ENCODE measurements at places on chromosomes 1 and 21.

DNA sequence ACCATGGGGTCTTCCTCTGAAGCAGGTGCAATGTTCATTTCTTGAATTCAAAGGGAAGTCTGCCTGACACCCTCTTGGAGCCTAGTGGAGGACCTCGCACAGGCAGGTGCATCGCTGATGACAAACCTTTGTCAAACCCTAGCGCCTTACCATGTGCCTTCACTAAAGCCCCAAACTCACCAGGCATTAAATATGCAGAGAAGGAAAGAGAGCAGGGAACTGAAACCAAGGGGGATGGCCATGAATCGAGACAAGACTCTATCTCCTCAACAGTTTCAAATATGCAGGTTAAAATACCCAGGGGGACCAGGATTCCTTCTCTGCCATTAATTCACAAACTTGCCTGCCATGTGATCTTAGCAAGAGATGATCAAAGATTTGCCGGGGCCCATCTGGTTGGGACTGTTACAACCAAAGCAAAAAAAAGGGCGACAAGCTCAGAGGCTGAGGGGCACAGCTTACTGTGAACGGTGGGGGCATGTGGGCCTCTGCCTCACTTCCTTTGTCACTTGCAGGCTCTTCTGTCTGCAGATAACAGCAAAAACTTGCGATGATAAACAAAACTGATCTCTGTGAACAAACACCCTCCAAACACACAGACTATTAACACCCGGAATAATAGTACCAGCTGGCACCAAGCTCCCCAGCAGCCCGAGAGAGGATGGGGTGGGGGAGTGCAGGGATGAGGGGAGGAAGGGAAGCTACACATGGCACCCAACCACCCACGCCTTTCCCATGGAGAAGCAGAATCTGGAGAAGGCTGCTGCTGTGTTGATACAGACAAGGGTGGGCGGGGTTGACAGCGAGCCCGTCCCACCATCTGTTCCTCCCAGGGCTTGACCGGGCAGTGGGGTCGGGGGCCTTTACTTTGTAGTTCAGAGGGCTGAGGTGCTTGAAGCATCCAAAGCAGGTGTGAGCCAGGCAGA lies 33.9 kb downstream of the TMEM63A start:
- DNase-seq = no peak

- DNase-seq = no peak
These were observed 75.6 kb downstream of the MTR start for GRCh38 chr1:236870721-236871120.

GRCh38 chr1:28199328-28200233 lies 23.1 kb upstream of the PTAFR start:
- DNase-seq = no peak

DNA sequence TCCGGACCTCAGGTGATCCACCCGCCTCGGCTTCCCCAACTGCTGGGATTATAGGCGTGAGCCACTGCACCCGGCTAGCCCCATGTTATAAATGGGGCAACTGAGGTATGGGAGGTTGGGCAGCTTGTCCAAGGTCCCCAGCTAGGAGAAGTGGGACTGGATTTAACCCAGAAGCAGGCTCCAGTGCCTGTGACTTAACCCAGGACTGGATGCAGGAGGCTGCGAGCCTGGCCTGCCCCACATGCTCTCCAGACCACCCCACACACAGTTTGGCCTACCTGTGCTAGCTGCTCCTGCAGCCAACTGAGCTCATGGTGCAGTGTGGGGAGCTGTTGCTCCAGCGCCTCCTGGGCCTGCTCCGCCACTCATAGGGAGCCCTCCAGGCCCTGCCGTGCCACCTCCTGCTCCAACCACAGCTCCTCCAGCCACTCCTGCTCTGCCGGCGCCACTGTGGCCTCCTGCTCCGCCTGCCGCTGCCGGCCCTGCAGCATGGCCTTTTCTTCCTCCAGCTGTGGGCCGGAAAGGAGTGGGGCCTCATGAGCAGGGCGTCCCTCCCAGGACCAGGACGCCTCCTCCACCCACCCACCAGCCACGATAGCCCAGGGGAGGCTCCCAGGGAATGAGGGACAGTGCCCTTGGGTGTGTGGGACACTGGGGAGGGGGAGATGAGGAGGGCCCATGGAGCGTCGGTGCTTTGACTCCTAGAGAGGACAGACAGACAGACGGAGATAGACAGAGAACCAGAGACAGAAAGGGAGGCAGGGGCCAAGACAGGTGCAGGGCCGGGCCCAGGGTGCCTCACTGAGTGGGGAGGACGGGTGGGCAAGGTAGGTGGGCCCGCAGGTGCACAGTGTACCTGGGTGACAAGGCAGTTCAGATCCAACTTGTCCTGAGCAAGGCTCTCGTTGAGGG lies 12.4 kb upstream of the NBPF1 start:
- no peak for DNase-seq

- no peak for DNase-seq
These were observed 17.5 kb downstream of the SLC26A9 start for GRCh38 chr1:205925736-205926135.

DNA sequence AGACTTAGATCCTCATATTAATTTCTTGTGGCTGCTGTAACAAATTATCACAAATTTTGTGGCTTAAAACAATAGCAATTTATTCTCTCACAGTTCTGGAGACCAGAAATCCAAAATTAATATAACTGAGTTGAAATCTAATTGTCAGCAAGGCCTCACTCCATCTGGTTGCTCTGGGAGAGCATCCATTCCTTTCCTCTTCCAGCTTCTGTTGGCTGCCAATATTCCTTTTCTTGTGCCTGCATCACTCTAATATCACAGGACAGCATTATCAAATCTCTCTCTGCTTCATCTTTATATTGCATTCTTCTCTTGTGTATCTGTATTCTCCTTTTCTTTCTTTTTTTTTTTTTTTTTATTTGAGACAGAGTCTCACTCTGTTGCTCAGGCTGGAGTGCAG lies 9.3 kb downstream of the SLC35A3 start:
- DNase-seq = no peak

All from NCI-H774 (cell line).